ENCODE measurements at places on chromosomes 2 and 18.
A peak's percentile ranks its signal among the peaks of the same experiment; 100 is the strongest.

- peak; percentile 65 for DNase-seq
Measured at GRCh38 chr2:96801005-96801785, 14.9 kb upstream of the CNNM3 start.

DNA sequence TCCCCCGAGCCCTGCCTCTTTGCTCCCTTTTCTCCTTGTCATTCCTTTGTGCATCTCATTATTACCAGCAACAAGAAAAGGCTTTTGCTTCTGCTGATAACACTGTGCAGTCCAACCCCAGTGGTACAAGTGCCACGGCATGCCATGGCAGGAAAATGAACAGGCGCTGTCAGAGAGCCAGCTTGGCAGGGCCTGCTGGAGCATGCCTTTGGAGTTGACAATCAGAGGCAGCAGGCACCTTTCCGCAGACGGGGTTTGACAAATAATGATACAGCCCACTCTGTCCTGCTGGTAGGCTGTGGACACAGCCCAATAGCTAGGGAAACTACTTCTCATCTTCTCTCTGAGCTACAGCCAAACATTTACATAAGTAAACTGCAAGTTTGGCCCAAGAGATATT, 243.9 kb upstream of the LRRTM1 start:
- no peak for DNase-seq

- no peak for DNase-seq
Measured at GRCh38 chr2:234680688-234681619, 184.1 kb upstream of the ARL4C start.

- DNase-seq, result no peak
Measured at GRCh38 chr2:127857265-127857808, 618 bp downstream of the POLR2D start.

DNA sequence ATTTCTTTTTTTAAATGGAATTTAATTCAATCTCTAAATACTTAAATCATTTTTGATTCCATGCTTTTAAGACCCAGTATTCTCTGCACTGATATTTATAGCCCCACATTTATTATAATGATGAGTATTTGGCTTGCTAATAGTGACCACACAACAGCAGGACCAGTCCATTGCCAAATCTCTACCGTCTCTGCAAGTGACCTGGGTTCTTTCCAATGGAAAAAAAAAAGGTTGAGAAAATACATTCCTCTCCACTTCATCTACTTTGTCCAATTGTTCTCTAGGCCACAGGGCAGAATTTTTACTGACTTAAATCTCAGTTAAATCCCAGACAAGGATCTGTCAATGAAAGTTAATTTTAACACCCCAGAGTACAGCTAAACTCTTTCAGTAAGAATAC, 20.5 kb downstream of the GRB14 start:
- no peak for DNase-seq

DNA sequence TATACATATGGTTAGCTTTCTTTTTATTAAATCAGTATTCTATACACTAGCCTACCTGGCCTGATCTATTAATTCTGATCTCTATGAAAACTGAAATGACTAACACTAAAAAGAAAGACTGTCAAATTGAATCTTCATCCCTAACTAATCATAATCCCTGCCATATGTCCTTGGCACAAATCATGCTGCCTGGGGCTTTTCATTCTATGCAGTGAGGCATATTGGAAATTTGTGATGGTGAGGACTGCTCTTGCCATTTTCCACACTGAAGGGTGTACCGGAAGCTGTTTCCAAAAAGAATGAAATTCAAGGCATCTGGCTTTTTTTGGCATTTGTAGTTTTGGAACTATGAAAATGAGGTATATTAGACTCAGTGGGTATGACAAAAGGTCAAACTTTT, 39.7 kb downstream of the RAPGEF4 start:
- DNase-seq, result no peak

DNA sequence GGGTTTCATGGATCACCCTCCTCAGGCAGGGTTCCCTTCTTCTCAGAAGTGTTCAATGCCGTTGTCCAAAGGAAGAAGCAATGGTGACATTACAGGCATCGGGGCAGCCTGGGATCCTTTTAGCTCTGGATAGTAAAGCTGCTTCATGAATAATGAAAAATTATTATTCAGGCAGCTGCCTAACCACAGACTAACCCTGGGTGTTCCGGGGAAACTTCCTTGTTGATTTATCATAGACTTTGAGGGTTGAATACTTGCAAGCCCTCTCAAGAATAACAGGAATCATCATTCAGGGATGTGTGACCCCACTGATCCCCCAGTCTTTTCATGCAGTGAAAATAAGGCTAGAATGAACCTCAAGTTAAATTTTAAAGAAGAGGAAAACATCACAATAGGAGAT, 419.4 kb downstream of the MEIS1 start:
- DNase-seq, result no peak

DNA sequence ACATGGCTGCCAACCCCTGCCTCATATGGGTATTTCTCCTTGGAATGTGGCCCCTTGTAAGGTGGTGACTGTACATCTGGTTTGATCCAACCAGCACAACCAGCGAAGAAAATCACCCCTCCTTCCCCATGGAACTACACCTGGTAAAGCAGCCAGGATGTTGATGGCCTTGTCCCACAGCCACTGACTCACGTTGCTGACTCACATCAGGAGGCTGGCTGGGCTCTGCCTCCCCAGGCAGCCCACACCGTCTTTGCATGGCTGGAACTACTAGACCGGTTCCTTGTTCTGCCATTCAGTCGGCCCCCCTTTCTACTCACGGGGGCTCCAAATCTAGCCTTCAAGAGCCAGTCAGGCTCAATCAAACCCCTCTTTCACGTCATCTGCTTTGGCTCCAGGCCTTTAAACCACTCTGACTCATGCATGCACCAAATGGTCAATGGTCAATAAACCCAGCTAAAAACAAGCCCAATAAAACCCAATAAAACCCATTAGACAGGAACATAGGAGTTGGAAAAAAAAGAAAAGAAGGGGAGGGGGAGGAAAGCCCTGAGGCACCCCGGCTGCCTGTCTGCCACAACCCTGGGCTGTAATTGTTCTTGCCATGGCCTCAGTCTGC, 114.8 kb downstream of the PLB1 start:
- DNase-seq, result no peak

DNA sequence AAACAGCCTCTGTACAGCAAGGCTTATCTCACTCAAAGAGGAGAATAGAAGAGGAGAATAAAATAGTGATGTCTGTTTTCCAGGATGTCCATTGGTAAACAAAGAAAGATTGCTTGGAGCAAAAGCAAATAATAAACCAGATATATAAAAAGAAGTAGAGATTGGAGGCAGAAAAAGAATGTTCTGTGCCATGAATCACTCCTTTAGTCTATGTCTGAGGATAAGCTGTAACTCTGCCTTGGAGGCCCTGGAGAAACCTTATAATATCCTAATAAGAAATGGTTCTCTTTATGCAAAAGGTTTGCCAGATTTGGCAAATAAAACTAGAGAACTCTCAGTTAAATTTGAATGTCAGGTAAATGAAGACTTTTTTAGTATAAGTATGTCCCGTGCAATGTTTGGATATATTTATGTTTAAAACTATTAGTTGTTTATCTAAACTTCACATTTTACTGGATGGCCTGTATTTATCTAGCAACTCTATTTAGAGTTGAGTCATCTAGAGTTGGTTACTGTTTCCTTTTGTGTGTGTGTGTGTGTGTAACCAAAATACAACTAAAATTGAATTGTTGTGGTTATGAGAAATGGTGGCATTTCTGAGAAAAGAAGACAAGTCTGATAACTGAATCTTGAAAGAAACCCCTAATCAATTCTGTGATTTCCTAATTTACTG, 510.3 kb upstream of the SETBP1 start:
- no peak for DNase-seq

- no peak for DNase-seq
Measured at GRCh38 chr18:12093520-12094257, at the start of gene ANKRD62. TSS of gene ANKRD62 (plus strand) at chr18:12093843. CDS start at chr18:12094018, 175 bp downstream.

DNA sequence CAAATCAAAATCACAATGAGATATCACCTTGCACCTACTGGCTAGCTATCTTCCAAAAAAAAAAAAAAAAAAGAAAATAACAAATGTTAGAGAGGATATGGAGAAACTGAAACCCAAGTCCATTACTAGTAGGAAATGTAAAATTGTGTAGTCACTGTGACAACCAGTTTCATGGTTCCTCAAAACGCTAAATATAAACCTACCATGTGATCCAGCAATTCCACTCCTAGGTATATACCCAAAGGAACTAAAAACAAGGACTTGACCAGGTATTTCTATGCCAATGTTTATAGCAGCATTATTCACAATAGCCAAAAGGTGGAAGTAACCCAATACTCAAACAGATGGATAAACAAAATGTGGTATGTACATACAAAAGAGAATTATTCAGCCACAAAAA, 11.7 kb upstream of the SCRN3 start:
- no peak for DNase-seq

DNA sequence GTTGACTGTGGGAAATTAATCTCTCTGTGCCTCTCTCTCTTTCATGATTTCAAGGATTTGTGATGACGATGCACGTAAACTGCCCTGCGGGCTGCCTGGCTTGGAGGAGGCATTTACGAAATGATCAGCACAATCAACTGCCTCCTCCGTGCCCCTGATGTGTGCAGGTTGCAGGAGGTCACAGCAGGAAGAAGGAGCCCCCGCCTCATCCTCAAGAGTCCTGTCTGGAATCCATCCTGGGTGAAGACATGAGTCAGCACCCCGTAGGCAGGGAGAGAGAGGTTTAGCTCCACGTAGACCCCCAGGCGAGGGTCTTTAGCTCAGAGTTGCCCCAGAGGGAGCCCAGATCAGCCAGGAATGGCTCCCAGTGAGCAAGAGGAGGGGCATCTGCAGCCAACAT, 17.1 kb upstream of the TEX51 start:
- DNase-seq, result no peak

DNA sequence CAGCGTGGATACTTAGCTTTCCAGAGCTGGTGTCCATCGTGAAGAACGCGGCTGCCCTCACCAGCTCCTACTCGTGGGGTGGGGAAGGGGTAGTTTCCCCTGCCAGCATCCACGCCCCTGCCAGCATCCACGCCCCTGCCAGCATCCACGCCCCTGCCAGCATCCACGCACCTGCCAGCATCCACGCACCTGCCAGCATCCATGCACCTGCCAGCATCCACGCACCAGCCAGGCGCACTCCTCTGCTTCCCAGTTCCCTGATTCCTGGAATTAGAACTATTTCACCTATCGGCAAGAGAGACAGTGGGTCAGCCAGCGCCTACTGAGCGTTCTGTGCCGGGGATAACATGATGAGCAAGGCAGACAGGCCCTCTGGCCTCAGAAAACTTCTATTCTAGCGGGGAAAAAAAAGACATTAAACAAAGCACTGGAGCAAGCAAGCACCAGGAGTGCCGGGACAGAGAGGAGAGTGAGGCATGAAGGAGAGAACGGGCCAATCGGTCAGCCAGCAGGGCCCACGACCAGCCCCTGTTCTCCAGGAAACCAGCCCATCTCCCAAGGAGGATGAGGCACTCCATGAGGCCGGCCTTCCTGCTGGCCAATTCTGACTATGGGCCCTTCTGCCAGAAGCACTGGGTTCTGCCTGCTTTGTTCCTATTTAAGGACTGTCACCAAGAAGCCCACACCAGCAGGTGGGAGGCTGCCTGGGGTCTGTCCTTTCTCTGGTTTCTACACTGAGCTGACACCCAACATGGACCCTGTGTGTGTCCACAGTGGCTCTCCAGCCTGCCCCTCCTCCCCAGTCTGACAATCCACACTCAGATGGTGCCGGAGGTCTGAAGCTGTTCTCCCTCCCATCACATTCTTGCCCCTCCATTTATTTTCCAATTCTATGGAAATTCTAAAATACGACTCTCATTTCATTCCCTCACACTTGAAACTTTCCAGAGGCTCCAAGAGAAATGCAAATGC, 78.4 kb upstream of the SALL3 start:
- no peak for DNase-seq

DNA sequence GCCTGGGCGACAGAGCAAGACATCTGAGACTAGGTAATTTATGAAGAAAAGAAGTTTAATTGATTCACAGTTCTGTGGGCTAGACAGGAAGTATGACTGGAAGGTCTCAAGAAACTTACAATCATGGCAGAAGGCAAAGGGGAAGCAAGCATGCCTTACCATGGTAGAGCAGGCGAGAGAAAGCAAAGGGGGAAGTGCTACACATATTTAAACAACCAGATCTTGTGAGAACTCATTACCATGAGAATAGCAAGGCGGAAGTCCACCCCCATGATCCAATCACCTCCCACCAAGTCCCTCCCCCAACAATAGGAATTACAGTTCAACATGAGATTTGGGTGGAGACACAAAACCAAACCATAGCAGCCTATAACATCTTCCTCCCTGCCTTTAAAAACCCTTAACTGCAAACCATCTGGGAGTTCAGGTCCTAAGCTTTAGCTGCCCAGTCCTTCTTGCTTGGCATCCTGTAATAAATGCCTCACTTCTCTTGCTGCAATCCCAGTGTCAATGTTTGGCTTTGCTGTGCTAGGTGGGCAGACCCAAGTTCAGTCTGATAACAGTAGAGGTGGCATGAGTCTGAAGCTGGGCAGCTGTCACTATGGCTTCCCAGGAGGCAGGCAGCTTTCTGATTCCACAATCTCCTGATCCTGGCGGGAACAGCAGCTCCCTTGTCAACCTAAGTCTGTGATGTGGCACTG, 11.2 kb upstream of the SP5 start:
- DNase-seq, result no peak

DNA sequence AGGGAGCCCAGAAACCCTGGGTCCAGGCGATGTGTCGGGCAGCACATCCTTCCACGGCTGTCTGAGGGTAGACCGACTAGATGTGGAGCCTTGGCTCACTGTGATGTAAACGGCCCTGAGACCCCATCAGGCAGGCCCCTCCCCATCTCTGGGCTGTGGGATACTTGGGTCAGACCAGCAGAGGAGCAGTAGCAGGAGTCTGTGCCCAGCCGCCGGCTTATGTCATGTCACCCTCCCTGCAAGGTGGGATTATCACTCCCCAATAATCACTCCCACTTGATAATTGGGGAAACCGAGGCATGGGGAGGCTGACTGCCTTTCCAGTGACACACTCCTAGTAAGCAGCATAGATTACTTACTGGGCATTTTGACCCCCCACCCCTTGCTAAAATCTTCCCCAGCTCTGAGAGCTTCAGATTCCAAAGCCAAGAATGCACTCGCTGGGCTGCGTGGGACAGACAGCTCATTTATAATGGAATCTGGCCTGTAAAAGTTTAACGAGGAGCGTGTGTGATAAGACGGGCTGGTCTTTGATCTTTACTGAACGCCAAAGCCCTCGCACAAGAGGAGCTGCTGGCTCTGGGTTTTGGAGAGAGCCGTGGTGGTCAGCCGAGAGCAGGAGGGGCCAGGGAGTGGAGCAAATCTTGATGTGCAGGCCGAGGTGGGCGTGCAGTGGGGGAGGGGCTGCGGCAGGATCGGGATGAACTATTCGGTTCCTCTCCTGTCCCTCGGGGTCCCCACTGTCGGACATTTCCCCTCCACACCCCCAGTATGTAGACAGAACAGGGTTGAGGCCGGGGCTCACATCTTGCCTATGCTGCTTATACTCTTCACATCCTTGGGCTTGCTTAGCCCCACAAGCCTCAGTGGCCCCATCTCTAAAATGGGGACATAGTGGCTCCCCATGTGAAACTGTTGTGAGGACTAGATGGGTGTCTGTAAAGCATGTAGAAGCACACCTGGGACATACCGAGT, 200.0 kb downstream of the GLI2 start:
- DNase-seq, result no peak

GRCh38 chr2:55771612-55772011, 78.0 kb upstream of the PNPT1 start:
- DNase-seq, result no peak
